ENCODE measurements at places on chromosomes 6 and 20.

DNA sequence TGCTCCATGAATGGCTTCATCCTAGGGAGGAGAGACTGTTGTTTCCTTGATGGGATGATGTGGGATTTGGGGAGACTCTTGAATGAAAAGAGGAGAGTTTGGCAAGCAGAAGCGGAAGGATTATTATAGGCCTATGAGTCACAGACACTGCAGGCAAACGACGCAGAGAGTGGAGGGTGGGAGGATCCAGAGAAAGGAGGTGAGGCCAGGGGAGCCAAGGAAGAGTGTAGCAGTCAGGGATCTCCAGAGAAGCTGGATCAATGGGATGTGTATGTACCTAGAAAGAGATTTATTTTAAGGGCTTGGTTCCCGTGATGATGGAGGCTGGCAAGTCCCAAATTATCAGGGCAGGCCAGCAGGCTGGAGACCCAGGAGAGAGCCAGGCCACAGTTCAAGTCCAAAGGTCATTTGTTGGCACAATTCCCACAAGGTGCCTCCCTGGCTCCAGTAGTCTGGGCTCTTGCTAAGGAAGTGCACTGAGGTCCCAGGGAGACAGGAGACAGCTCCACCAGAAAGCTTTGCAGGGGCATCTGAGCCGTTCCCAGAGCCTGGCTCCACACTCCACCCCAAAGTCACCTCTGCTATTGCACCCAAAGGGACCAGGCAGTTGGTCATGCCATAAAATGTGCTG is 76.0 kb downstream of the ADTRP start:
- no peak for DNase-seq

DNA sequence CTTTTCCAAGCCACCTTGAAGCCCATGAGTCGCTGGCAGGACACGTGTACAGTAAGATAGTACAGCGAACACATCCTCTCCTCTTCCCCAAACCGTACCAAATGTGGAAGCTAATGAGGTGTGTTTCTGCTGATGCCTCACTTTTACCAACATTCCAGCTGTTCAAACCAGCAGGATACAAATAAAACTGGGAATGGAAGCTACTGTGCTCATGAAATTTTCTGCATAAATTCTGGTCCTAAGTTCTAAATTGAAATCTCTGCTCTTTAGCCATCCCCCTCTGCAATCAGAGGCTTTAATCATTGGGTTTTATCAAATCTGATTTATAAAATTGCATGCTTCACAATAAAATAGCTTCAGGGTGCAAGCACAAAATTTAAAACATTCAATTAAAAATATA is 81.9 kb upstream of the RIN2 start:
- no peak for DNase-seq

GRCh38 chr6:144360401-144360800 is 75.3 kb downstream of the UTRN start:
- DNase-seq = no peak

DNA sequence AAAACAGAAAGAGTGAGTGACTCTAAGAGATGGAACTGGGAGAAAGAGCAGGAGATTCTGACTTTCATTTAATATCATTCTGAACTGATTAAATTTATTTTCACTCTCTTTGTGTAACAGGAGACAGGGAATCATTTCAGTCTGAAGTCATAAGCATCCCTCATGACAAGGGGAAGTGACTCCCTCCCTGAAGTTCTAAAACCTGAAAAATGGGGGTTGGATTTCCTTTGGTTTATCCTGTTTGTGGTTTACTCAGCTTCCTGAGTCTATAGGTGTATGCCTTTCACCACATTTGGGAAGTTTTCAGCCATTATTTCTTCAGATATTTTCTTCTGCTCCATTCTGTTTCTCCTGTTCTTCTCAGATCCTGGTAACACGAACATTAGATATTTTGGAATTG is 3.4 kb upstream of the FKBP1A start:
- no peak for DNase-seq

DNA sequence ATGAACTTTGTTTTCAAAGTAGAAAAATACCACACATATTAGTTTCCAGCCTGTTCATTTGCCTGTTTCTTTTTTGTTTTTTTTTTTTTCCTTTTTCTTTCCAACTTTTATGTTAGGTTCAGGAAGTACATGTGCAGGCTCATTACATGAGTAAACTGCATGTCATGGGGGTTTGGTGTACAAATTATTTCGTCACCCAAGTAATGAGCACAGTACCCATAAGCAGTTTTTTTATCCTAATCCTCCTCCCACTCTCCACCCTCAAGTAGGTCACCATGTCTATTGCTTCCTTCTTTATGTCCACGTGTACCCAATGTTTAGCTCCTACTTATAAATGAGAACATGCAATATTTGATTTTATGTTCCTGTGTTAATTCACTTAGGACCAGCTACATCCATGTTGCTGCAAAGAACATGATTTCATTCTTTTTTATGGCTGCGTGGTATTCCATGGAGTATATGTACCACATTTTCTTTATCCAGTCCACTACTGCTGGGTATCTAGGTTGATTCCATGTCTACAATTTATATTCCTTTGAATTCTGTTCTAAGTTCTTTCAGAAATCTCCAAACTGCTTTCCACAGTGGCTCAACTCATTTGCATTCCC is 31.8 kb downstream of the SNX14 start:
- DNase-seq = no peak

- no peak for DNase-seq
These were observed 5.6 kb downstream of the PIM1 start for GRCh38 chr6:37175332-37176267.

- no peak for DNase-seq
These were observed 229.9 kb upstream of the GRIK2 start for GRCh38 chr6:101163611-101164010.

DNA sequence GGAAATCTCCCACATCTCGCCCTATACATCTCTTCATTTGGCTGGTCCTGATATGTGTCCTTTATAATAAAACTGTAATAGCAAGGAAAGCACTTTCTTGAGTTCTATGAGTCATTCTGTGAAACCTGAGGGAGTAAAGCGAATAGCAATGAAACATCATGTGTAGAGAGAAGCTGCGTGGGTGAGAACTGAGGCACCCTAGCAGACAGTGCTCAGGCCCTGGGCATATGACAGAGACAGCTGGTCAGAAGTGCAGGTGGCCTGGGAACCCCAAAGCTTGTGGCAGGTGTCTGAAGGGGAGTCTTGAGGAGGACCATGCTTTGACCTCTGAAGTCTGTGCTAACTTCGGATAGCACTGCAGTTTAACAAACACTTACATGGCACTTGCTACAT is 1.3 kb upstream of the BLOC1S5 start:
- DNase-seq = no peak

- DNase-seq = no peak
These were observed 2.1 kb downstream of the FOXS1 start for GRCh38 chr20:31843288-31843687.

- DNase-seq = no peak
These were observed 5.3 kb downstream of the PRKN start for GRCh38 chr6:162722226-162722625.

- no peak for DNase-seq
These were observed 318.9 kb downstream of the CLIC5 start for GRCh38 chr6:45696738-45697137.

DNA sequence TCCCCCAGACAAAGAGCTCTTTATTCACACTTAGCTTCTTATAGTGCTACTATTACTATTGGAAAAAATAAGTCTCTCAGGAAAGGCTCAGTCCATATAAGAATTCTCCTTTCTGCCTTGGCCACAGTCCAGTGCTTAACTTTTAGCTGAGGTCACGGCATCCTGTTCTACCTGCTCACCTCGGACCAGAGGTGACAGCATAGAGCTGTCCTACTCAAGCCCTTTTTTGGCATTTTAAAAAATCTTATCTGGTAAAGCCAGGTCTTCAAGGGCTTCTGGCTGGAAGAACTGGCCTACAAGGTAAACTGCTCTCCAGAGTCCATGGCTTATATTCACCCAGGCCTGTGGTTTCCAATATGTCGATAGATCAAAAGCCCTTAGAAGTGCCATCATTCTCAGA is 109.7 kb downstream of the RCAN2 start:
- DNase-seq = no peak

- no peak for DNase-seq
These were observed 15.8 kb downstream of the AARS2 start for GRCh38 chr6:44297063-44298038.

GRCh38 chr6:74731931-74732330 is 473.9 kb downstream of the COL12A1 start:
- DNase-seq = no peak

- no peak for DNase-seq
These were observed 691 bp downstream of the SYNDIG1 start for GRCh38 chr20:24469894-24470745.

- no peak for DNase-seq
These were observed 1.9 kb downstream of the VWA7 start for GRCh38 chr6:31775184-31775583.

- no peak for DNase-seq
These were observed 20.0 kb upstream of the CDYL start for GRCh38 chr6:4756247-4756646.

GRCh38 chr6:15987569-15987968 is 141.3 kb upstream of the MYLIP start:
- no peak for DNase-seq

DNA sequence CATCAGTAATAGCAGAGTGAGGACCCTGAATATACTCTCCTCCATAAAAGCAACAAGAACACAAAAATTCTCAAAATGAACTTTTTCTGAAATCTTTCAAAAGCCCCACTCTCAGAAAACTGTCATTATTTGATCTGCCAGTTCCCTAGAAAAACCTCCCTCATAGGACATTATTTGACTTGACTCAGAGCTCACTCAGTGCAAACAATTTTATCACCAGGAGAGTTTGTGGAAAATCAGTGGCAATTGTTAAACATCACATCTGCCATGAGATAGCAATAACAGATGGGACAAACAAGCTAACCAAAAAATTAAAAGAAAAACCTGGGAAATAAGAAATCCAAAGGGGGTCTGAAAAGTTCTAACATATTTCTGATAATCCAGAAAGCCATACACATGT is 100.0 kb downstream of the ATG5 start:
- no peak for DNase-seq

DNA sequence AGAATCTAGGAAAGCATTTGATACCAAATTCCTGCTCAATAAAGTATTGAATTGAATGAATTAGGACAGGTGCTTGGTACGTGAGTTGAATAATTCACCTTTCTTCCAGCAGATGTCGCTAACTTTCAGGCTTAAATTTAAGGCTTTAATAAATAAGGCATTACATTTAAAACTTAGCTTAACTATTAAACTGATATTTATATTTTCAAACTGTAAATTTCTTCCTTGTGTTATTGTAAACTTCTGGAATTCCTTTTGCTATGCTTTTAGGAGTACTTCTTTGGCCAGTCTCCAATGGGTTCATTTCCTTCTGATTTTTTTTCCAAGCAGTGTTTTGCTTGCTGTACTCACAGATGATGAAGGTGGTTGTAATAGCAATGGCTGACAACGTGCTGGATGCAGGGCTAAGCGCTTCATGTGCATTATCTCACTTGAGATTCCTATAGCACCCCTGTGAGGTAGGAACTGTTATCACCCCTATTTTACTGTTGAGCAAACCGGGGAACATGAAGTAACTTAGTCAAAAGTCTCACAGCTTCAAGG is 71.3 kb upstream of the SLC2A12 start:
- no peak for DNase-seq

DNA sequence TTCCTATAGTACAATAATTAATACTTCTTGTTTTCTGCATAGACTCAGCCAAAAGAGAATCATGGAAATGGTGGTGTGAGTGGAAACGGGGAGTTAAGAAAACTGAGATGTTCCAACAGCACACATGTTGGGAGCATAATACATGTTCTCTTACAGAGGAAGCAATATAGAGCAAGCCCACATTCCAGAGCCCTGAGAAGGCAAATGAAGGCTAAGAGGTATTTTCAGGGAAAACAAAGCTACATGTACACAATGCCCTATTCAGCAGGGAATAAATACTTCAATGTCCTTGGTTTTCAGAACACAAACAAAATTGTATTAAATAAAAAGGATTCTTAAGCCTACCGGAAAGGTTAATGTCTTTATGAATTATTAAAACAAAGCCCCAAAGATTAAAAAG is 35.1 kb upstream of the SMIM8 start:
- no peak for DNase-seq

DNA sequence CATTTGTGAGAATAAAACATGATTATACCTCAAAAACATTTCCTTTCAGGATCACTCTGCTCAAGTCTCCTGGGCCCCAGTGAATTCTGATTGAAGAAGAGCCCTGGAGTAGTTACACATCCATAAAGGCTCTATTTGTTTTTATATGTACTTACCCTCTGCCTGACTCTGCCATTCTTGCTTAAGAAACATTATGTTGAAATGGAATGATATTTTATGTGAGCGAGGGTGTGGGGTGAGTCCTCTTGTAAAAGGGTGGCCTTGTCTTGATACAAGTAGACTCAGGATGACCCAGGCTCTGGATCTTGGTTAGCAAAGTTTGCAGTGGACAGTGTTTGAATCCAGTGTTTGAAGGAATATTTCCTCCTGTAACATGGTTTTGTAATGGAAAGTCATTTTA is 215.4 kb upstream of the PREP start:
- DNase-seq = no peak

DNA sequence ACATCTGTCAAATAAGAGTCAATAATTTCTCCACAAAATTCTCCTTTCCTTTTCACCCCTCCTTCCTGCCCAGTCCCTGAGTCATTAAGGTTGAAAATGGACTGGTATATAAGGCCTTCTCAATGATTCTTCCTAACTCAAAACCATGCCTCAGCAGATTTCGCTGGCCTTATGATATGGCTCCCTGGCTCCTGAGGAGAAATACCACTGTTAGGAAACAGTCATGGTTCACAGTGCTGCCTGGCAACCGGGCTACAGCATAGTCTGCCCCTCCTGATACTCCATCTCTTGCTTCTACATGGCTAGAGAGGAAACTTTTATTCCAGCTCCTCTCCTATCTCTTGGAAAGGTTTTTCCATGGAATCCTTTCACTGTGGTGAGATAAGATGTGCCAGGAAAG is 4.7 kb downstream of the UBE2J1 start:
- no peak for DNase-seq

DNA sequence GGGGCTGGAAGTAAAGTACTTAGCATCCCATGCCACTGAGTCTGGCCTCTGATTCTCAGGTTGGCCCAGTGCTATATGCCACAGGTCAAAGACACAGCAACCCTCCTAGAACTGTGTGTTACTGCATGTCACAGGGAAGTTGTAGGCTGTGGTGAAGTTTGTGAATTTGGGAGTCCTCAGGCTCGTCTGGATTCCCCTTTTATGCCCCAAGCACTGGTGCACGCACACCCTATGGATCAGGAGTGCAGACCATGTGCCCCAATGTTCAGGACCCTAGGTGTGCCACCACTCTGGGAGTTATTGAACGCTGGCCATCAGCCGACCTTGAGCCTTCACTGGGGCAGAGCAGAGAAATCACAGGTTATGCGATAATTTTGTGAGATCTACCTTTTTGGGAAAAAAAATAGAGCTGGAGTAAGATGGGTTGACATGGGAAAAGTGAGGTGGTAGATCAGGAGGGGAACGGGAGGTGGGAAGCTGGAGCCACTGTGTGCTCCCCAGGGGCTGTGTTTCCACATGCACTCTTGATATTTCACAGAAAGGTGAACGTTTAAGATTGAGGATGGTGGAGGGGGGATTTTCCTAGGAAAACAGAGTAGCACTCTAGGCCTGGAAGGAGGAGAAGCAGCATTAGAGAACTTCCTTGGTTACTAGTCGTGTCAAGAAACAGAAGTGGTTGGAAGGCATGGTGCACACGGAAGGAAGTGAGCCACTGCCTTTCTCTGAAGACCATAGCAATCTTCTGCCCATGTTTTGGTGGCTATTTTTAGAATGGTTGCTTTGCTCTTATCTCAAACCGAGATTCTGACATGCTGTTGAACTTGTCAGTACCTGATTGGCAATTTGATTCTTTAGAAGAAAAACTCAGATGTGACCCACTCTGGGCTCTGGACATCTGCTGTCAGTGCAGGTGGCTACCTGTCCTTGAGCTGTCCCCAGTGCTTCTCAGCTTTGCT is 44.1 kb downstream of the DUSP22 start:
- no peak for DNase-seq

GRCh38 chr20:52610749-52611148 is 361.4 kb upstream of the TSHZ2 start:
- DNase-seq = no peak
